ENCODE measurements at places on chromosomes 2 and 18. TPM values are rescaled to one million over a fixed set of nuclear protein-coding genes. Genes with fewer than 3 reads are reported as not detected.

DNA sequence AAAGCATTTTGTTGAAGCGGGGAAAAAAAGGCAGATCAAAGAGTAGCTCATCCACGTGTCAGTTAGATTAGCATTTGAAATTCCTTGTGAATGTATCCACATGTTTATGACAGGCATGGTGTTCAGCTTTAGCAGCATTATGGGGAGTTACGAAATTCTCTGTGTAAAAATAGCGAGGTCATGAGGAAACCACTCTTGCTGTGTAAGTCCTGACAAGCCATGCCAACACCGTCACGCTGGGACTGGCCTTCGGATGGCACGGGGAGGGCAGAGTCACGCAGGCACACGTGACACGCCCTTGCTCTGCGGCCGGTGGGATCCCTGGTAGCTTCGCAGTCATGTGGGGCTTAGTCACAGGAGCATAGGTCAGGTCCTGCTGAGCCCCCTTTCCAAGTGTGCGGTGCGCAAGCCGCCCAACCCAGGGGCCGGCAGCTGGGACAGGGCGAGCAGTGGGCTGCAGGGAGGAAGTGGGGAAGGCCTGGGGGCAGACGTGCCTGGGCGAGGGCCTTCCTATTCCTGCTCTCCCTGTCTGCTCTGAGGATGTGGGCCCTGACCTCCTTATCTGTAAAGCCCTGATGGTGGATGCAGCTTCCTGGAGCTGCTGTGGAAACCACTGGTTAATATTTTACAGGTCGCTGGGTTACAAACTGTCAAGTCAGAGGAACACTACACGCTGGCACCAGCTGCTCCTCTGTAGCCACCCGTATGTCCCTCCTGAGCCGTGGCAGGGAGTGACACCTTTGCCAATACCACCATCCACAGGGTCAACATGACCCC, 18.0 kb downstream of the MBP start:
- peak; percentile 82 for DNase-seq

GRCh38 chr2:150944315-150944714, 317.3 kb downstream of the RBM43 start:
- DNase-seq, result no peak

GRCh38 chr18:73891572-73892421, 255.8 kb downstream of the FBXO15 start:
- DNase-seq, result no peak

- DNase-seq, result no peak
Observed at GRCh38 chr2:18456026-18456425, 104.4 kb downstream of the RDH14 start.

DNA sequence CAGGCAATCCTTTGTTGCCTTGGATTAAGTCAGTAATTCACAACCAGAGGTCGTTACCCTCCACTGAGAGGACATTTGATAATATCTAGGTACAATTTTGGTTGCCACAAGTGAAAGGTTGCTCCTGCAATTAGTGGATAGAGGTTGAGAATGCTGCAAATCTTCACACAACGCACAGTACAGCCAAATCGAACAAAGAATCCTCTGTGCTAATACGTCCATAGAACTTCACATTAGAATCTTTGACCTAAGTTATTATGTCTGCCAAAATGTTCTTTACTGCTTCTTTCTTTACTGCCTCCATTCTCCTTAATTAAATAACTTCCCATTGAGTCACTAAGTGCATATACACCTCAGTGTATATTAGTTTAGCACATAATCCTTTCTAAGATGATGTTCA, 879.5 kb downstream of the TRIB2 start:
- no peak for DNase-seq

The ZBTB7C gene
- total RNA-seq, result 68.4 TPM

The GALR1 gene
- total RNA-seq, result not detected

The CIB4 gene
- not detected for total RNA-seq

The PSMA8 gene
- total RNA-seq, result not detected

The FBXO48 gene
- 0.60 TPM for total RNA-seq

The C2orf81 gene
- total RNA-seq, result 5.2 TPM

The KCNE4 gene
- total RNA-seq, result 9.0 TPM

Data from tibial nerve (tissue), 4 donors.